ENCODE measurements at places on chromosomes 7 and 10.

DNA sequence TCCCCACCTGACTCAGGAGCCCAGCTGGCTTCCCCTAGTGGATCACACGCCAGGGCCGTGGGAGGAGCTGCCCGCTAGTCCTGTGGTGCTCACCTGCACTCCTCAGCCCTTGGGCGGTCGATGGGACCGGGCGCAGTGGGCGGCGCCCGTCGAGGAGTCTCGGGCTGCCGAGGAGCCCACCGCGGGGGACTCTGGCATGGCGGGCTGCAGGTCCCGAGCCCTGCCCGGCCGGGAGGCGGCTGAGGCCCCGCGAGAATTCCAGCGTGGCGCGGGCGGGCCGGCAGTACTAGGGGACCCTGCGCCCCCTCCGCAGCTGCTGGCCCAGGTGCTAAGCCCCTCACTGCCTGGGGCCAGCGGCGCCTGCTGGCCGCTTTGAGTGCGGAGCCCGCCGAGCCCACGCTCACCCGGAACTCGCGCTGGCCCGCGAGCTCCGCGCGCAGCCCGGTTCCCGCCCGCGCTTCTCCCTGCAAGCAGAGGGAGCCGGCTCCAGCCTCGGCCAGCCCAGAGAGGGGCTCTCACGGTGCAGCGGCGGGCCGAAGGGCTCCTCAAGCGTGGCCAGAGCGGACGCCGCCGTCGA lies 367.9 kb downstream of the TYW1 start:
- no peak for DNase-seq

GRCh38 chr10:97046456-97047082 lies 139.2 kb downstream of the SLIT1 start:
- DNase-seq: no peak

DNA sequence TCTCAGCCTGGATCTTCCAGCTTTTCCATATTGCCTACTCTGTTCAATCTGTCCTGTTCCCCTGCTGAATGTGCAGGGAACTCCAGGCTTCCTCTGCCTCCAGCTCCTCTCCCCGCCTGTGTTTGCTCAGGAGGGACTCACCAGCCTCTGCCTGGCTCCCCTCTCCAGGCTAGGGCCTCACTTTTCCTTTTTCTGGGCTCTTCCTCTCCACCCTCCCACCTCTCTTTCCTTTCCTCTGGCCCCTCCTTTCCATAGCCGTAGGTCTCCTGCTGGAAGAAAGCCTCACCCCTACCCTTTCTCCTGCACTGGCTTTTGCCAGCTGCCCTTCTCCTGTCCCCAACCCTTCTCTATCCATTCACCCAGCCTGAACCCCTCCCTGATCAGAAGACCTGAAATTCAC lies 25.0 kb downstream of the PILRA start:
- DNase-seq: no peak

DNA sequence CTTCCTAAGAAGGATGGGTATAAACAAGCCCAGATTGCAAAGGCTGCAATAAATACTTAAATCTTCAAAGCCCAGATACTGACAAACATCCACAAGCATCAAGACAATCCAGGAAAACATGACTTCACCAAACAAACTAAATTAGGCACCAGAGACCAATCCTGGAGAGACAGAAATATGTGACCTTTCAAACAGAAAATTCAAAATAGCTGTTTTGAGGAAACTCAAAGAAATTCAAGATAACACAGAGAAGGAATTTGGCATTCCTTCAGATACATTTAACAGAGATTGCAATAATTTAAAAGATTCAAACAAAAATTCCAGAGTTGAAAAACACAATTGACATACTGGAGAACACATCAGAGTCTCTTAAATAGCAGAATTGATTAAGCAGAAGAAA lies 23.0 kb downstream of the GSDME start:
- DNase-seq: no peak

GRCh38 chr7:79716329-79716728 lies 262.9 kb upstream of the MAGI2 start:
- DNase-seq: no peak
